Small intestine (tissue), 16 donors: ENCODE measurements at places on chromosomes 2 and 18. TPM values are rescaled to one million over a fixed set of nuclear protein-coding genes. Genes with fewer than 3 reads are reported as not detected.

Gene SPHKAP
- polyA plus RNA-seq: 0.10 TPM

Gene TMEM247
- not detected for polyA plus RNA-seq

DNA sequence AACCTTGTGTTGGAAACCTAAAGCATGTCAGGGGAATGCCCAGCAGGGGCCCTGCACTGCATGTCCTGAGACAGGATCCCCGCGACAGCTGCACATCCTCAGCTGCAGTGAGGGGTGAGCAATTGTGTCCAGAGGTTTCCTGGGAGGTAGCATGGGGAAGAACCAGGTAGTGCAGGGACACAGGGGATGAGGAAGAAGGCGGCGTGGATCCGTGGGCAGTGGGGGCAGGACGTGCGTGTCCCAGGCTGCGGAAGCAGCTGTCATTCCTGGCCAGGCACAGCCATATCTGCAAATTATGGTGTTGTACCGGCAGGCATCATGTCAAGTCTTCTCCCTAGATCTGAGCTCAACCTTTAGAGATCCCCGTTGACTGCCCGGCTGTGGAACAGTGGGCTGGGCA is 238.2 kb upstream of the MYT1L start:
- no peak for DNase-seq

DNA sequence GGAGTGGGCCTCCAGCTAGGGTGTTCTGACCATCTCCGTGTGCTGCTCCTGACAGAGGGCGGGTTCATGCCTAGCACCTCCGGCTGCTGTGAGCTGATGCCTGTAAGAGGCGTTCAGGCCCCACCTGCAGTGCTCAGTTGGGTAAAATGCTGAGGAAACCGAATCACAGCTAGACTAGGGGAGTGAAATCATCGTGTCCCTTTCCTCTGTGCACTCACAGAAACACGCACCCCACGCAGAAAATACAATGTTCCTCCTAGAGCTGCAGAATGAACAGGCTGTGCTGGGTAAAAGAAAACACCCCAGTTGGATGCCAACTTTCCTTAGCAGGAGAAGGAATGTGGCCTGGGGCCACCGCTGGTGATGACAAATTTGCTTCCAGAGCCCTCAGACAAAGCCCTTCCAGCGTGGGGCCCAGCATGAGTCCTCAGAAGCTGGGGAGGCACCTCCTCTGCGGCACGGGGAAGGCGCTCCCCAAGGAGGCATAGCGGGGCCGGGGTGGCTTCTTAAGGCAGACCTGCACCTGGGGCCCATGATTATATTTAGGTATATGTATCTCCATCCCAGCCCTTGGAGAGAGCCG is 16.3 kb upstream of the ARHGEF4 start:
- no peak for DNase-seq
